Upper lobe of left lung (tissue), 6 donors: ENCODE measurements at places on chromosomes 1 and 21. TPM values are rescaled to one million over a fixed set of nuclear protein-coding genes. Genes with fewer than 3 reads are reported as not detected.

The SGIP1 gene
- 24.6 TPM for total RNA-seq

The MTMR11 gene
- total RNA-seq = 5.9 TPM

The CACHD1 gene
- 16.7 TPM for total RNA-seq

DNA sequence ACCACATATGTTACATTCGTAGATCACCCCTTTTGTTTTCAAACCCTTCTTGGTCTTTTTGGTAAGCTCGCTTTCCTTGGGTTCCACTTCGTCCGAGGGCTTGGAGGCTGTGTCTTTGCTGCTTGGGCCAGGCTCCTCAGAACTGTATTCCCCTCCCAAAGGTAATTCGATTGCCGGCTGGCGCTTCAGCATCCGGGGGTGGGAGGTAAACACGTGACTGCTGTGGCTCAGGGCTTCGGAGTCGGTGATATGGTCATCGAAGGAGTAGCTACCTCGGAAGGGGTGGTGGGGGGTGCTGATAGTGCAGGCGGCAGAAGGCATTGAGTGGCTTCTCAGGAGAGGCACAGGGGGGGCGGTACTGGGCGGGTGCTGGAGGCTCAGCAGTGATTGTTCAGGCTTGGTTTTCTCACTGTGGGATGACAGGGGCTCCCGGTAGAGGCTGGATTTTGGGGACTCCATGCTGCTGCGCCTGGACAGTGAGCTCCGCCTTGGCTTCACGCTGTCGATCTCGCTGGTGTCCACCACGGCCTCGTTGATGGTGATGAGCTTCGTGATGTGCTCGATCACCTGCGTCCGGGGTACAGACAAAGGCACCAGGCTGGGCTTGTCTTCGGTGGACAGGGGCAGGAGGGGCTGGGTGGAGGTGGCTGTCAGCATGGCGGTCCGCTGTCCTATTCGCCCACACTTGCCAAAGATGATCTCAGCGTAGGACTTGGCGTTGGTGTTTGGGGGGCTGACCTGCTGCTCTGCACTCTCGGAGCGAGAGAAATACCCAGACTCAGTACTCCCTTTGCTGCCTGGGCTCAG is 98.6 kb upstream of the EDN2 start:
- H3K36me3 ChIP-seq = no peaks in the 10 kb centered on the region
- H3K27me3 ChIP-seq = no peaks in the 10 kb centered on the region
- no peak overlapping the region for H3K4me3 ChIP-seq
- DNase-seq = peak; percentile 34
- H3K27ac ChIP-seq = no peak overlapping the region

GRCh38 chr1:199959775-199960110 is 67.8 kb upstream of the NR5A2 start:
- H3K27ac ChIP-seq = no peak overlapping the region
- no peaks in the 10 kb centered on the region for H3K4me1 ChIP-seq
- no peak for DNase-seq
- H3K27me3 ChIP-seq = no peaks in the 10 kb centered on the region
- H3K4me3 ChIP-seq = no peak overlapping the region
- H3K36me3 ChIP-seq = no peaks in the 10 kb centered on the region

DNA sequence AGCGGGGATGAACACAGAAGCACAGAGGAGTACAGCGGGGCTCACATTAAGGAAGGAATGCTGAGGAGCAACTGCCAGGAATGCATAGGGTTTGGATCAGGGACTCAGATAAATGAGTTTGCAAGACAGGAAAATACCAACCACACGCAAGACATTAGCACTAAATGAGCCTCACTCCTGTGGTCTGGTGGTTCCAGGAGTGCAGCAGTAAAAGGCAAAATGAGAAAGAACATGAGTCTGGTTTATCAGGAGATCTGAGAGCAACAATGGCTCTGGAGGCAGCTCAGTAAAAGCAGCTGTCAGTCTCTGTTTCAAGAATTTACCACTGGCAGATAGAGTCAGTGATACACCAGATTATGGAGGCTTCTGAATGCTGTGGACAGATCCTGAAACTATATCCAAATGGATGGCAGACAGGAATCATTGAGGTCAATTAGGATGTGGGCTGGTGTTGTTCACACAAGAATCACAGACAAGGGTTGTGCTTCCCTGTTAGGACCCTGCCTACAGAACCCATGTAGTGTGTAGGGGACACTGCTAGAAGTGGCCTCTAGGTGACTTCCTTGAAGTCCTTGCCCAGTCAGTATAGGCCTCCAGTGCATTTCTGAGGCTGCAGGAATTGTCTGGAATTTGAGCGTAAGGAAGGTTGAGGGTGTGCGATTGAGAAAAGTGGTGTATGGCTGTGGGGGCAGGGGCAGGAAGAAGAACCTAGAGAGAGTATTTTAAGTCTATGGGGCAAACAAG is 50.3 kb downstream of the CASQ2 start:
- H3K27me3 ChIP-seq = no peaks in the 10 kb centered on the region
- H3K4me3 ChIP-seq = no peak overlapping the region
- no peaks in the 10 kb centered on the region for H3K4me1 ChIP-seq
- DNase-seq = no peak
- no peak overlapping the region for H3K27ac ChIP-seq
- H3K36me3 ChIP-seq = no peaks in the 10 kb centered on the region

GRCh38 chr1:199265319-199265718 is 626.5 kb downstream of the PTPRC start:
- DNase-seq = no peak
- H3K27ac ChIP-seq = no peak overlapping the region
- H3K27me3 ChIP-seq = no peaks in the 10 kb centered on the region
- H3K36me3 ChIP-seq = no peaks in the 10 kb centered on the region
- H3K4me3 ChIP-seq = no peak overlapping the region
- H3K4me1 ChIP-seq = no peaks in the 10 kb centered on the region

GRCh38 chr1:178362747-178363146 is 134.0 kb downstream of the CLEC20A start:
- H3K36me3 ChIP-seq = no peaks in the 10 kb centered on the region
- no peaks in the 10 kb centered on the region for H3K4me1 ChIP-seq
- no peak for DNase-seq

DNA sequence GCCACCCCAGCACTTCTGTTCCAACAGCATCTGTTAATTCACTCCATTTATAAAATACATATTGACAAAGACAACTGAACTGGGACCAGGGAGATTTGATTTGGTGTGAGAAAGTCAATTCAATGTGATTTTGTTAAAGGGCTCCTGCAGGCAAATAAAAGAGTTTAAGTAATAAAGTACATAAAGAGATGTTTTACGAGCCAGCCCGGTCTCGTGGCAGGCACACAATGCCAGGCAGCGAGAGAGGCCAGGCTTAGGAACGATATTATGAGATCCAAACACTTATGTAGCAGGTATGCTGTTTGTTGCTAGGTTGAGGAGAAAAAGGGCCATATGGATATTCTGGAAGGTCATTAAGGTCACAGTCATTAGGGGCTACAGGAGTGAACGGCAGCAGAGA is 227.1 kb downstream of the KCTD3 start:
- H3K27ac ChIP-seq = no peak overlapping the region
- no peaks in the 10 kb centered on the region for H3K4me1 ChIP-seq
- peak; percentile 18 for DNase-seq
- H3K27me3 ChIP-seq = no peaks in the 10 kb centered on the region

DNA sequence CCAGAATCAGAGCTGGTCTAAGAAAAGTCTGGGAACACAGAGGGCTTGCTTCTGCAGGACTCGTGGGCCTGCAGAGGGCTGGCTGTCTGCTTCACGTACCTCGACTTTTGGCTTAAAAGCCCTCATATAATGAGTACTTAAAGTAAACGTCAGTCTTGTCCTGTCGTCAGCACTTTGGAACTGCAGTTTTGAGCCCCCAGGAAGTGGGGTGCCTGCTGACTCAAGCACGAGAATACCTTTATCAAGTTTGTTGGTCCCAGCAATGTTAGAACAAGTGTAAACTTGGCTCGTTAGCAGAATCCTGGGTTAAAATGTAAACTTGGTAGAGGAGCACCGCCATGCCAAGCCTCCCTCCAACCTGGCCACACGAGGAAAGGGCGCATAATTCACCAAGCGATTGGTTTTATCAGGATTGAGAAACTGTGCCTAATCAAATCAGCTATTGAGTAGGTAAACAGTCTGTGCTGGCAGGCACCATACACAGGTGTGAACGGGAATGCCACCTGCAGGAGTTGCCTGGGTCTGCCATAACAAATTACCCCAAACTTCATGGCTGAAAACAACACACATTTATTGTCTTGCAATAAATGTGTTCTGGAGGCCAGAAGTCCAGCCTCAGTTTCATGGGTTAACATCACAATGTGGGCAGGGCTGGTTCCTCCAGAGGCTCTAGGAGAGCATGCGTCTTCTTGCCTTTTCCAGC is 45.0 kb upstream of the FHAD1 start:
- no peak overlapping the region for H3K4me3 ChIP-seq
- no peaks in the 10 kb centered on the region for H3K27me3 ChIP-seq
- no peaks in the 10 kb centered on the region for H3K36me3 ChIP-seq
- no peak overlapping the region for H3K27ac ChIP-seq
